ENCODE measurements at places on chromosomes 6 and 20. TPM values are rescaled to one million over a fixed set of nuclear protein-coding genes. Genes with fewer than 3 reads are reported as not detected.

DNA sequence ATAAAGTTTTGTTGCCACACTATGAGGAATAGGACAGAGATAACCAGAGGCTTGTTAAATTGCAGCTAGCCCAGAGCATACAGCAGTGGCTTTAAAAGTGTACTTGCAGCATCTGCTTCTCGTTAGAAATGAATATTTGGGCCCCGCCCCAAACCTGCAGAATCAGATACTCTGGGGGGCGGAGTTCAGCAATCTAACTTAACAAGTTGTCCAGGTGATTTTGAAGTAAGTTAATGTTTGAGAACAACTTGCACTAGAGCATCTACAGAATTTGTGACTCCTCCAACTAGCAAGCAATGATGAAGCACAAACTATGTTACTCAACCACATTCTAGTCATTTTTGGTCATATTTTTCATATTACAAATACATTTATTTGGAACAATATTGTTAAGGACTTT lies 10.6 kb upstream of the SUPT3H start:
- DNase-seq: no peak

GRCh38 chr6:85240787-85241385 lies 209.0 kb upstream of the NT5E start:
- DNase-seq: no peak

GRCh38 chr6:104753251-104753650 lies 106.5 kb downstream of the HACE1 start:
- DNase-seq: no peak

PRL gene
- not detected for total RNA-seq

- no peak for DNase-seq
Observed at GRCh38 chr6:130132286-130132701, 90.5 kb downstream of the SAMD3 start.

DNA sequence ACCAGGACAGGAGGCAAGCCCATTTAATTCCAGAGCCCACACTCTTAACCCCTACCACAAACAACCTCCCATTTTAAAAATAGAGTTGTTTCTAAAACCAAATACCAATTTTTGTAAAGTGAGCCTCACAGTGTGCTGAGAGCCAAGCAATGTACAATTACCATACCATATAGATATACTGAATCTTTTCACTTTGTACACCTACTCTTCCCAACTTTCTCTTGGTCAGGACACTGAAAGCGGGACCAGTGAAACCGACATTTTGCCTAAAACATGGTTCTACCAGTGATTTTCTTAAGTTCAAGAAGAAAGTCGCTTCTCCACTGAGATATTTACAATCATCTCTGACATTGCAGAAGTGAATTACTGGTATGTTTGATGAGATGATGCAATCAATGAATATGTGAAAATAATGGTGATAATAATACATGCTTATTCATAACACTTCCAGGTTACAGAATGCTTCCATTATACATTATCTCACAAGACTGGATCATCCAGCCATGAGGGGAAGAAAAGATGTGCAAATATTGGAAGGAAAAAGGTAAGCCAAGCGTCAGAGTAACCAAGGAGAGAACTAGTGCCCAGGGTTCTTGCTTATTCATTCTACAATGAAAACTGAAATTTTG lies 74.1 kb downstream of the HIVEP2 start:
- DNase-seq: no peak

Measured in M059J (cell line).